Epithelial cell of esophagus (primary cell): ENCODE measurements at places on chromosomes 6 and 20.

- DNase-seq = no peak
Measured at GRCh38 chr6:157727629-157728182, 95.3 kb upstream of the SNX9 start.

- DNase-seq = no peak
Measured at GRCh38 chr6:168848797-168849196, 404.8 kb downstream of the THBS2 start.

DNA sequence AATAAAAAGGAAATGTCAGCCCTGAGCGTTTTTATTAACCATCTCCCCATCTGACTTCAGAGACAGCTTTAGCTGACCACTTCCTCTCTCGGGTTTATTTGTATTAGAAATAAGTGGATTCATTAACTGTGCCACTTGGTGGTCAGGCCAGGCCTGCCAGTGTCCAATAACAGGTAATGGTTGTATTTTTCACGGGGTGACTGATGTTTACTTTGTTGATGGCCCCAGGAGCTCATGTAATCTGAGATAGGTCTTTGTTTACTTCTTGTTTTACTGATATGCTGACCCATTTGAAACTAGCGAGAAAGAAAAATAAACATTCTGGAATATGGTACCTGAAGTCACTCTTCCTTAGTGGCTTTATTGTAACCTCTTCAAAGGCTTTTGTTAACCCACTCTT is 504.3 kb upstream of the SLC35B3 start:
- DNase-seq = no peak

- DNase-seq = no peak
Measured at GRCh38 chr6:13273931-13274706, 54.2 kb downstream of the TBC1D7 start.

DNA sequence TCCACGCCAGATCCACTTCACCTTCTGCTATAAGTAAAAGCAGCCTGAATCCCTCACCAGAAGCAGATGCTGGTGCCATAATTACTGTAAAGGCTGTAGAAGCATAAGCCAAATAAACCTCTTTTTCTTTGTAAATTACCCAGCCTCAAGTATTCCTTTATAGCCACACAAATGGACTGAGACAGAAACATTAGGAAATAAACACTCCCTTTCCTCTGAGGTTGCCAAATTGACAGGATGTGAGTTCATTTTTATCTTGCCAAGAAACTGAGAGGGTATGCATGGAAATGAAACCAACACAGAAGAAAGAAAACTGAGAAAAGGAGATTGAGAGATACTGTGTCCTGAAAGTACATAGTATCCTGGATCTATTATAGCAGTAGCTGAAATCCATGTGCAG is 481.2 kb downstream of the HAO1 start:
- peak; percentile 8 for DNase-seq

- DNase-seq = no peak
Measured at GRCh38 chr6:66421570-66421969, 714.5 kb upstream of the EYS start.

GRCh38 chr6:1619673-1620503 is 10.2 kb downstream of the FOXC1 start:
- peak; percentile 42 for DNase-seq

- peak; percentile 83 for DNase-seq
Measured at GRCh38 chr6:28585335-28585734, 59.7 kb downstream of the GPX5 start.

- peak; percentile 7 for DNase-seq
Measured at GRCh38 chr6:152170702-152171667, 363.5 kb downstream of the ESR1 start.

DNA sequence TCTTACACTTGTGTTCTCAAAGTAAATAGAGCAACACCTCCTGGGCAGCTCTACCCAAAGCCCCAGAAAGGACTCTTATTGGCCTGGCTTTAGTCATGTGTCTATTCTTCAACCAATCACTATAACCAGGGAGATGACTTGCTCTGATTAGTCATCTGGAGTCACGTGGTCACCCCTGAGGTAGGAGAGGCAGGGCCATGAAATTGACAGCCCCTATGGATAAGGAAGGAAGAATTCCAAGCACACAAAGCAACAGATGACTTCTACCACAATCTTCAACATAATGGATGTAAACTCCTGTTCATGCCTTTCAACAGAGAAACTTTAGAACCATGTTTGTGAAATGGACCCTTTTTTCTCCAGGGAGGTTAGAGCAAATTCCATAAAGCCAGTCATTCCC is 24.6 kb upstream of the EYA2 start:
- DNase-seq = no peak

- DNase-seq = no peak
Measured at GRCh38 chr6:20202324-20202658, 10.0 kb downstream of the MBOAT1 start.

DNA sequence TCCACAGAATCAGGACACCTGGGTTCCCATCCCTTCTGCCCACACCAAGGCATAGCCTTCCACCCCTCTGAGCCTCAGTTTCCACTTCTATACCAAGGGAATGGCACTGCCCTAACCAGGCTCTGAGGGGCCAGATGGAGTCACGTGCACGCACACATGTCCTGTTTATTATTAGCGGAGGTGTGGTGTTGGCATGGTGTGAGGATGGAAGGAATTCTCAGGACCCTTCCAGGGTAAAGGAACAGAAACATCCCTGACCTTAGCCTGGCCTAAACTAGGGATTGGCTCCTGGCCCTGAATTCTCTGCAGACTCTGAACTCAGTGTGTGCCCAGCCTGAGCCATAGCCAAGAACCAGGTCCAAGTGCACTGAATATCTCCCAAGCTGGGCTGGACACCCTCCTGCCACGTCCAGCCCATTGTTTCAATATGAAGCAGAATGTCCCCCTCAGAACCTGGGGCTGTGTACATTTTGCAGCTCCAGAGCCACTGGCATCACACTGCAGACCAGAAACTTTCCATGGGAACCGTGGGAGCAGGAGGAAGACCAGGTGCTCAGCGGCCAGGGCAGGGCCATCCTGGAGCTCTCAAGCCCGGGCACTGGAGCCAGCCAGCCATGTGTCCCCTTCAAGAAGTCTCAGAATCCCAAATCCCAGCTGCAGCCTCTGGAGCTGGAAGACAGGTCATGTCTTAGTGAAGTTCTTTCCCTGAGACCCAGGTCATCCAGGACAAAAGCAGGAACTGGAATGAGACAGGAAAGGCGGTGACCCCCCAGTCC is 208.4 kb downstream of the ANKRD60 start:
- no peak for DNase-seq

- DNase-seq = no peak
Measured at GRCh38 chr20:50415021-50415515, 95.1 kb upstream of the PTPN1 start.

DNA sequence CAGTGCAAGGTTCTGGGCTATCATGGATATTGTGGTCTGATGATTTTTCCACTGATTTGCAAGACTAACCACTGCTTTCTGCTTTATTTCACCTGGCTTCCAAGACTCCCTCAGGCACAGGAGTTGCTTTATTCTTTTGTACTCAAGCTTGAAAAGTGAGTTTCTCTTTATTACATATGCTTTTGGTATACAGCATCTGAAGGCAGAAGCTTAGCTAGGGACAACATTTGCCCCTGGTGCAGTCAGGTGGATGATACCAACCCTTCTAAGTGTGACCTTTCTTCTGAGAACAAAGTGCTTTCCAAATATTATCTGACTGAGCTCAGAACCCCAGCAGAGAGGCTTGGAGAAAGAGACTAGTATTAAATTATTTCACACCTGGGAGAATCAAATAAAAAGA is 94.0 kb upstream of the PHACTR1 start:
- no peak for DNase-seq

GRCh38 chr6:39882531-39882899 is 51.7 kb downstream of the MOCS1 start:
- no peak for DNase-seq

DNA sequence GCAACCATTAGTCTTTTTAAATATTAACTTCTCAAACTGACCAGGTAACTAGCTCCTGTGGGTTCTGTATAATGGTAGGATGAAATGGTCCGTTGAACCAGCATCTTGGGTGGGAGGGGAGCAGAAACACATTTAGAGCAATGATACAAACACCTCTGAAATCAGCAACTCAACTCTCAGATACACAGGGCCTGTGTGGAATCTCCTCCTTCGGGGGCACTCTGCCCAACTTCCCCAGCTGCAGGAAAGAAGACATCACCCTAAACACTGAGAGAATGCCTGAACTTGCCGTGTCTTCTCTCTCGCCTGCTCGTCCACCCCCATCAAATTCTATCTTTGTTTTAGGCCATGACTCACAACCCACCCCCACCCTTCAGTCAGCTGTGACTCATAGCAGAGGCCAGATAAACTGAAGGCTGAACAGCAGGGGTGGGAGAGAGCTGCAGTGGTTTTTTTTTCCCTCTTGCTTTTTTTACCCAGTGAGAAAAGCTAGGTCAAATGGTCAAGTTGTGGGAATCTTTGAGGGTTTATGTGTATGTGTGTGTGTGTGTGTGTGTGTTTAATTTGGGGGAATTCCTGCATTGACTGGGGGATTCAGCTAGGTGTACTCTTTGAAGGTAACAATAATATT is 593.4 kb upstream of the JAG1 start:
- DNase-seq = peak; percentile 96

DNA sequence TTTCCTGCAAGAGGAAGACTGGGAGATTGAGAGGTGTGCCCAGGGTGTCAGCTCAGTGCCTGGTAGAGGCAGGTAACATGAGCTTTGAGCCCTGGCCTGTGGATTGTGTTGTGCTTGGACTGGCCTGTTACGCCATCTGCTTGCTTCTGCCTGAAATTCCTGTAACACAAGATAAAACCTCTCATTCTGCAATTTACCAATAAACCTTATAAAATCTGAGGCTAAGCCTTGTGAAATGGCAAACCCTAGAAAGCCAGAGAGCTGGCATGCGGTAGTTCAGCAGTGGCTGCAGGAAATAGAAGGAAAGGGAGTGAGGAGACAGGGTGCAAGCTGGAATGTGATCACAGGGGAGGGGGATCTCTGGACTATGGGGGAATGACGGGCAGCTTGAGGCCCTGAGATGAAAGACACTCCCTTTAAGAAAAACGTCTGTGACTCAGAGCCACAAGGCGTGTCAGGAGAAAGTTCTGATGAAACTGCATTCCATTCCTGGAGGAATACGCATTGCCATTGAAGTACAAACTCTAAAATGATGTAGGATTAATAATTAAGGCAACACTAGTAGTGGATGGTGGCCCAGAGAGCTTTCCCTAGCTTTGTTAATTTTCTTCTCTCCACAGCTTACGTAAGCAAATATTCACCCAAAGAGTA is 26.3 kb upstream of the TFAP2A start:
- DNase-seq = peak; percentile 99

GRCh38 chr6:100475554-100476320 is 11.0 kb upstream of the SIM1 start:
- peak; percentile 60 for DNase-seq

DNA sequence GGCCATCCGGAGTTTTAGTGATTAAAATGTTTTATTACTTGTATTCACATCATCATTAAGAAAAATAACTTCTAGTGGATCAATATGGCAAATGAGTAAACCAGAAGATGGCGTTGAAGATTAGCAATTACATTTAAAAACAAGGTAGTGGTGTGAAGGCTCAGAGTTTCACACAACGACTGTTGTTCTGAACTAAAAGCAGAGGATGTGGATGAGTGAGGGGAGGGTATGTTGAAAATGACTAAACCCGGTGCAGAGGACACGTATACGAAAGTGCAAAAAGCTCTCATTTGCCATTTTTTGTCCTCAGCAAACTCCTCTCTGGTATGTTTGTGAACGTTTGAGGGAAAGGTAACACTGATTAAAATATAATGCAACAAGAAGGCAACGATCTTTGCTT is 1.9 kb upstream of the IRF4 start:
- no peak for DNase-seq

GRCh38 chr6:18585032-18585573 is 198.0 kb downstream of the RNF144B start:
- DNase-seq = peak; percentile 75

- peak; percentile 35 for DNase-seq
Measured at GRCh38 chr6:26539071-26539615, 977 bp downstream of the HMGN4 start.

GRCh38 chr6:21061892-21062291 is 527.6 kb downstream of the CDKAL1 start:
- DNase-seq = no peak
